ENCODE measurements at places on chromosomes 7 and 10.

GRCh38 chr7:112946350-112946749 is 140.3 kb downstream of the GPR85 start:
- DNase-seq, result no peak

DNA sequence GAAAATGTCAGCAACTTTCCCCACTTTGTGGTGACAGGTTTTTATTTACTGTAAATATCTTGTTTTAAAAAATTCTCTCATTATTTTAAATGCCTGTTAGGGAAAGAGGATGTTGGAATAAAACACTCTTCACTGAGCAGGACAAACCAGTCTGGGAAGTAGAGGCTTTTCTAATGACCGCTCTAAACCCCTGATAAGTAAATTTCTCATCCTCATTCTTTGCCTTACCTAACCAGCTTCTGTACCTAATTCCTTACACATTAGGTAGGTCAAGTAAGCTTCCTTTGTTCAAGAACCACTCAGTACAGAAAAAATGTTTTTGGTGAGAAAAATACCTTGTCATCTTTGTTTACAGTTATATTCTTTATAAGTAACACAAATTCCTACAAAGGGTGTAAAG is 143.6 kb downstream of the GPR85 start:
- no peak for DNase-seq

DNA sequence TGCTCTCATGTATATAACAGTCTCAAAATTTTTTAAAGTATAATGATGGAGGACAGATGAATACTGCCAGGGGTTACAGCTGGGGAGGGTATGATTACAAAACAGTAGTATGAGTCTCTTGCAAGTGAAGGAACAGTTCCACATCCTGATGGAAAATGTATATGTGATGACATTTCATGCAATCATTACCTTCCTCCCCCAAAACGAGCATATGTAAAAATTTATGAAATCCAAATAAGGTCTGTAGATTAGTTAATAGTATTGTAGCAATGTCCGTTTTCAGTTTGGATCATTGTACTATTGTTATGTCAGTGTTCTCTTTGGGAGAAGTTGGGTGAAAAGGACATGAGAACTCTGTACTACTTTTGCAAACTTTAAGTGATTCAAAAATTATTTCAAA is 38.0 kb downstream of the DRGX start:
- no peak for DNase-seq

DNA sequence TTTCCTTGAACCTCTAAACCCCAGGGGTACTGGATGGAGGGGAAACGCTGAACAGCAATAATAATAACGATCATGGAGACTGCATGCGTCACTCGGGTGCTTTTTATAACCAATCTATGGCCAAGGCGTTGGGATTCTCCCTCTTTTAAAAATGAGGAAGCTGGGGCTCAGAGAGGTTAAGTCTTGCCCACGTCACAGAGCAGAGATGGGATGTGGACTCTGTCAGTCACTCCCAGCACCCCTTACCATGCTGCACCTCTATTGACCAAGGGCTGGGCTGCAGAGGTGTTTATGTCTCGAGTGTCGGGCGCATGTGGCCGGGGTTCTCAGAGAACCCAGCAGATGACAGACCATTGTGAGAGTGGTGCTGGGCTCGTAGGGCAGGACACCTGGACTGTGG is 129.9 kb downstream of the CDH23 start:
- DNase-seq, result no peak

- DNase-seq, result no peak
Observed at GRCh38 chr7:43516581-43517342, 66.1 kb upstream of the STK17A start.

Data from renal cortex interstitium (tissue), 15 donors.